Mesothelial cell of epicardium (in vitro differentiated cells): ENCODE measurements at places on chromosomes 6 and 20.

GRCh38 chr6:149112976-149113375 lies 204.5 kb upstream of the TAB2 start:
- DNase-seq, result no peak

DNA sequence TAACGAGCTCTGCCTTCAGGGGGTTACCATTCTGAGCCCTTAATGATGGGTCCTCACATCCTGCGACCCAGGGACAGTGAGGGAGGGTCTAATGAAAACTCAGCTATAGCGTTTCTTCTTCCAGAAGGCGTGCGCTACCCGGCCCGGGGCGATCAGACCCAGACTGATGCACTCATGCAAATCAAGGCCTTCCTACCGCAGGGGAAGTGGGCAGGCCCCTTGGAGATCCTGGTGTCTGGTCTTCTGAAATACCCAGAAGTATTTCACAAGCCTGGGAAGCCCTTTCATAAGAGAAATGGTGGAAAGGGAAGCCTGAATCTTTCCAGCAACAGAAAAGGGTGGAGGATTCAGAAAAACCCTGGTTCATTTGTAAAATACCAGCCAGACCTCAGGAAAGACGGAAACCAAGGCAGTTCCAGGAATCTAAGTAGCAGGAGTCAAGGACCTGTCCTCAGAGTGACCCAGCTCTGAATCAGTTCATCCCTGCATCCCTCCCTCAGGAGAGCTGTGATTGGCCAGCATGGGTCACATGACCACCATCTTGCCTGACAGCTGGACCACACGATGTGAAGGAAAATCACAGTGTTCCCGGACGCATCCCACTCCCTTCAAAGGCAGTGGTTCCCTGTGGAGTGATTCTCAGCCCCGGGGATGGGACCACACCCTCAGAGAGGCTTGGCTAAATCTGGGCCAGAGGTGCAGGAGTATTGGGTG lies 12.7 kb downstream of the BFSP1 start:
- DNase-seq, result no peak

GRCh38 chr20:64006902-64007301 lies 26.0 kb downstream of the PRPF6 start:
- DNase-seq, result no peak

DNA sequence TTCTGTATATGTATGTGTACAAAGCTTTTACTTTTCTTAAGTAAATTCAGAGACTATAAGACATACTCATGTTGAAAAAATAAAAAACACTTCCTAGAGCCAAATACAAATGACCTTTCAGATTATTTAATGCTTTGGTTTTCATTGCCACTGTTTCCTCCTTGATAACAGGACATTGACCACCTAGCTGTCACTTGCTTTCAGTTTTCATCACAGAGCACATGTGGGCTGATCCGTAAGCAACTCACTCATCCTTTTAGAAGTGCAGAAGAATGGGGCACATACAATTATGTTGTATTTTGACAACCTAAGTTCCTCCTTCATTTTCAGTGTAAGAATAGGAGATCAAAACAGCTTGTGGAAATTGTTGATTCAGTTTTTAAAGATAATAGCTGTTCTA lies 6.2 kb downstream of the ZBTB2 start:
- DNase-seq, result no peak

- DNase-seq, result no peak
Measured at GRCh38 chr6:137983269-137983668, 116.2 kb downstream of the TNFAIP3 start.

DNA sequence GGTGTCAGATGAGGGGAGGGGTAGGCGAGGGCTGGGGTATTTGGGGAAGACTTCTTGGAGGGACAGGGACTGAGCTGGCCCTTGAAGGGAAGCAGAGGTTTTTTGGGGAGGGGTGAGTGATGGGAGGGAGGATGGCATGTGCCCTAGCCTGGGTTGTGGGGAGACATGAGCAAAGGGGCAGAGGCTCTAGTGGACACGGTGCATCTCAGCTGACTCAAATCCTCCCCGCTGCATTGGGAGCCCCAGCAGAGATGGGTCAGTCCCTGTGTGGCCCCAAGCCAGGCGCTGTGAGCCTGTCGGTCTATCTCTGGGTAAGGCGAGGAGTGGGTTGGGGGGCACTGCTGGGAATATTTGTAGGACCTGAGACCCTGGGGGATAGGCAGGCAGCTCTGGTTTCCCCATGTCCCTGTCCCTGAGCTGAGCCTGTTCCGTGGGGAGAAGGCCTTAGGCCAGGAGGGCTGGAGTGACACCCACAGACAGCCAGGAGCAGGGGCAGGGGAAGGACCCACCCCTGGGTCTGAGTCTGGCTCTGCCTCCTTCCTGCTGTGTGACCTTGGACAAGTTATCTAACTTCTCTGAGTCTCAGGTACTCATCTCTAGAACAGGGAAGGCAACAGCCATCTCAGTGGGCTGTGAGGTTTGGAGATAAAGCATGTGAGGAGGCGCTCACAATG lies 36.0 kb downstream of the SPDEF start:
- no peak for DNase-seq
